ENCODE measurements at places on chromosomes 11 and 22.
A peak's percentile ranks its signal among the peaks of the same experiment; 100 is the strongest.

GRCh38 chr11:12842933-12843636 lies 166.0 kb upstream of the RASSF10 start:
- no peak for DNase-seq

- DNase-seq, result peak; percentile 55
Observed at GRCh38 chr11:72040491-72041363, 39.6 kb downstream of the NUMA1 start.

DNA sequence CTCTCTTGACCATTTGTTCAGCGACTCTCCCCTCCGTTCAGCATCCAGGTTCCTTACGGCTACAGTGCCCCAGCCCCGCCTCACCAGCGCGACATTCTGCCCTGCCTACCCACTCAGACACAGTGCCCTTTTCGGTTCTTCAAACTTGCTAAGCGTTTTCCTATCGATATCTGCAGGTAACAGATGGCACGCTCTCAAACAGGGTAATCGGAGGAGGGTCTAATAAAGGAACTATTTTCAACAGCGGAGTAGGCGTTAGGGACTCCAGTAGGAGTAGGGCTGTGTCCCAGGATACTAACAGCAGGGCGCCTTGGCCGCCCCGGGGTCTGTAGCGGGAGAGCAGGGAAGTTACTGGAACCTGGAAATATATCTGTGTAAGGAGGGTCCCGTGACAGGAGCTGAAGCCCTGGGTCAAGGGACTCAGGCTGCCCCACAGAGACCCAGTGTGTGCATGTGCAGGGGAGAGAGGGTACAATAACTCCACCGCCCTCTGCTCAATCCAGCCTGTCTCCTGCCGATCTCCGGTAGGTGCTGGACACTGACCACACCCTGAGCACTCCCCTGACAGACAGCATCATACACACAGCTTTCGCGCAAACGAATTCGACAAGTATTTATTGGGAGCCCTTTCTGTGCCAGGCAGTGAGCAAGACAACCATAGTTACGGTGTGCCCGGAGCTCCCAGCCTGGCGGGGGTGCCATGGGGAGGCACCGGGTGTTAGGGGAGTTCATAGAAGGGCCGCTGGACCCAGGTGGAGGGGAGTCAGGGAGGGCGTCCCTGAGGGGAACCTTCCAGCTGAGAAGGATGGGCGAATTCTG lies 2.1 kb downstream of the KLHL35 start:
- DNase-seq, result no peak

- no peak for DNase-seq
Observed at GRCh38 chr11:119941171-119941570, 196.7 kb downstream of the TRIM29 start.

DNA sequence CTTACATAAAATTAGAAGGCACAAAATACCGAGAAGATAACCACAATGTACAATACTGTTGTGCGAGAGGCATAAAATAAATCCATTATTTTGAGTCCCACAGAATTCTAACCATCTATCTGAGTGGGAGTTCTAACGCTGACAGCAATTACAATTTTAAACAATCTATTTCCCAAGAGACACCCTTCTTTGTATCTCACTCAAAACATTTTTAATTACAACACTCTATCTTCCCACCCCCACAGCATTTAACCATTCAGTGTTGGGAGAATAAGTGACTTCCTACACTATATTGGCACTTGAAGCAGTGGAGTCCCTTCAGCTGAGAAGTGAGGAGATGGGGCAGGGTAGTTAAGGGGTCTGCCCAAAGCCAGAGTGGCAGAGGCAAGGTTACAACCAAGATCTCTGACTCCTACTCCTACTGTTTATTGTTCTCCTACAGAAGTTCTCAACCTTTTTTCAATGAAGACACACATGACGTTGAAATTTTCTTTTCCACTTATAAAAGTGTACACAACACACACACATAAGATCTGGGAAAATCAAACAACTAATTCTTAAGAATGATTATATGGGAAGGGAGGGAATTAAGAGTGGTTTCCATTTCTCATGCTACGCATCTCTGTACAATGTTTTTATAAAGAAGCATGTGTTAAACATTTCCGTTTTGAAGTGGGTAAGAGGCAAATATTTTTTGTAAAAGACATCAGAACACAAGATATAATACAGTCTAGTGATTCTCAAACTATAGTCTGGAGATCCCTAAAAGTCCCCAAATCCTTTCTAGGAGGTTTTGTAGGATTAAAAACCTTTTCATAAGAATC lies 10.9 kb downstream of the SLC25A17 start:
- no peak for DNase-seq

DNA sequence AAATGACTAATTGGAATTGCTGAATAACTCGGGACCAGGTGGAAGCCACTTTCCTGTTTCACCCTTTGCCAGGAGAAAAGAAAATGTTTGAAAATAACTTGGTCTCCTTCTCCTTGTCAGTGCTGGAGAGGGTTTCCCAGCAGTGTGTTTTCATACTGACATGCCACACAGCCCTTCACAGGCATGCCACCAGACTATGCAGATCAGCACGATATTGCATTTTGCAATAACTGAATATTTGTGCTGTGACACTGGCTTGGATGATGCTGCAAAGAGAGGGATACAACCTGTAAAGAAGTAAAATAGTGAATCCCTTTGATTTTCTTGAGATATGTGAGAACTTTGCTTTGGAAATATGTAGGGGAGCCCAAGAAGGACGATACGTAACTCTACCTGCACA lies 200.0 kb upstream of the NAV2 start:
- no peak for DNase-seq

DNA sequence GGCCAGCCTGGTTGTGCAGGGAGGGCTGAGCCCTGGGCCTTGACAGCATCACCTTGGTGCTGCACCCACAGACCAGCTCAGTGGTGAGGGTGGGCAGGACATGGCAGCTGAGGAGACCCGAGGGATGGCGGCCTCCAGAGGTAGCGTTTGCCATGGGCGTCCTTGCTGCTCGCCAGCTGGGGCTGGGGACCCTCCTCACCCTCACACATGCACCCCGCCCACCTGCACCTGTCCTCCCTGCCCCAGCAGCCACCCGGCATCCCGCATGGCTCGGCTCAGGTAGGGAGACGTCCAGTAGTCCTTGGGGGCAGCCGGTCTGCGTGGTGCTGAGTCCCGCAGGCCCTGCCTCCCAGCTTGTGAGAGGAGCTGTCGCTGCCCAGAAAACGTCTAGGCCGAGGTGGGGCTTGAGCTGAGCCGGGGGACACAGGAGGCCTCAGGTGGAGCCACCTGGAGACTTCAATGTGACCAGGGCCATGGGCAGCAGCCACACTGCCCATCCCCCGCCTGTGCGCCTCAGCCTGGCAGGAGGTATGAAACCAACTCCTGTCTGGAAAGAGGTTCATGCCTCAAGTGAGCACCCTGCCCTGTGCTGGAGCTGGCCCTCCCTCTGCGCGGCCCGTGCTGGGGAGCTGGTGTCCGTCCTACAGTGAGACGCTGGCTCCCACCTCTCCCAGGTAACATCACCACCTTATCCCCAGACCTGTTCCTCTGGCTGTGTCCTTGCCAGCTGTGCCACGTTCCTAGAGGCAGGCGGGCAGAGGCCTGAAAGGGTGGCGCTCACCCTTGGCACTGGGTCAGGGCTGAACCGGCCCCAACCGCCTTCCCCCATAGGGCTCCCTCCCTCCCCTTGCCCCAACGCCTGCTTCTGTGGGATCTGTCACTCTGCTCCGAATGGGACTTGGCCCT lies 3.3 kb upstream of the TRABD start:
- DNase-seq, result no peak

GRCh38 chr11:60769273-60769672 lies 12.6 kb downstream of the MS4A15 start:
- no peak for DNase-seq

GRCh38 chr11:104705490-104706190 lies 192.6 kb downstream of the CASP12 start:
- peak; percentile 62 for DNase-seq

- DNase-seq, result no peak
Observed at GRCh38 chr11:22792497-22792896, 37.1 kb downstream of the SVIP start.

DNA sequence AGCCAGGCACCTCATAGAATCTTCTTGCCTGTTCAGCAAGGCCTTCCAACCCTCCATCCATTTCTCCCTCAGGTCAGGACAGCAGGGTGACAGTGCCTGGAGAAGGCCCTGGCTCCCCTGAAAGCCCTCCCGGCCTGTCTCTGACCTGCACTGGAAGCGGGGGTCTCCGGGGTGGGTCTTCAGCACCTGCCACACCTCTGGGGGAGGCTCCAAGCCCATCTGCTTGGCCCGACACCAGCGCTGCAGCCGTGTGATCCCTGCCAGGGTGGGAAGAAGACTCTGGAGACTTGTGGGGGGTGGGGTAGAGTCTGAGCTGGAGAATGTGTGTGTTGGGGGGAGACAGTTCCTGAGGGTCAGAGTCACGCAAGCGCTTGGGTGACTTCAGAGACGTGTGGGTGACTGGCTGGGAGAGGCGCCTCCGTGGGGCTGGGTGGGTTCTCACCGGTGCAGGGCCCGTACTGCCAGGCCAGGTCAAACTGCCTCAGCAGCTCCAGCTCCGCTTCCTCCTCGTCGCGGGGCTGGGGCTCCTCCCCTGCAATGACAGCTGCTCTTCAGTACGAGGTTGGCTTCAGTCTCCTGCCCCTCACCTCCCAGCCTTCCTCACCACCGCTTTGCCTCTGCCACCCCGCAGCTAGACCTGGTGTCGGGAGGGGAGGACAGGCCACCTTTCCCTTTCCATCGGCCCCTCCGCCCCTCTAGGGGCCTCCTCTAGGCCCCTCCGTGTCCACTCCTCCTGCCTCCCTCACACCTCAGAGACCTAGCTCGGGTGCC lies 615 bp downstream of the POLD4 start:
- DNase-seq, result no peak

All from stimulated activated naive CD8-positive, alpha-beta T cell treated with anti-CD3 and anti-CD28 coated beads, Interleukin-15, amount 100 ng/mL, for 72 hours (primary cell).